ENCODE measurements at places on chromosomes 1 and 21.

DNA sequence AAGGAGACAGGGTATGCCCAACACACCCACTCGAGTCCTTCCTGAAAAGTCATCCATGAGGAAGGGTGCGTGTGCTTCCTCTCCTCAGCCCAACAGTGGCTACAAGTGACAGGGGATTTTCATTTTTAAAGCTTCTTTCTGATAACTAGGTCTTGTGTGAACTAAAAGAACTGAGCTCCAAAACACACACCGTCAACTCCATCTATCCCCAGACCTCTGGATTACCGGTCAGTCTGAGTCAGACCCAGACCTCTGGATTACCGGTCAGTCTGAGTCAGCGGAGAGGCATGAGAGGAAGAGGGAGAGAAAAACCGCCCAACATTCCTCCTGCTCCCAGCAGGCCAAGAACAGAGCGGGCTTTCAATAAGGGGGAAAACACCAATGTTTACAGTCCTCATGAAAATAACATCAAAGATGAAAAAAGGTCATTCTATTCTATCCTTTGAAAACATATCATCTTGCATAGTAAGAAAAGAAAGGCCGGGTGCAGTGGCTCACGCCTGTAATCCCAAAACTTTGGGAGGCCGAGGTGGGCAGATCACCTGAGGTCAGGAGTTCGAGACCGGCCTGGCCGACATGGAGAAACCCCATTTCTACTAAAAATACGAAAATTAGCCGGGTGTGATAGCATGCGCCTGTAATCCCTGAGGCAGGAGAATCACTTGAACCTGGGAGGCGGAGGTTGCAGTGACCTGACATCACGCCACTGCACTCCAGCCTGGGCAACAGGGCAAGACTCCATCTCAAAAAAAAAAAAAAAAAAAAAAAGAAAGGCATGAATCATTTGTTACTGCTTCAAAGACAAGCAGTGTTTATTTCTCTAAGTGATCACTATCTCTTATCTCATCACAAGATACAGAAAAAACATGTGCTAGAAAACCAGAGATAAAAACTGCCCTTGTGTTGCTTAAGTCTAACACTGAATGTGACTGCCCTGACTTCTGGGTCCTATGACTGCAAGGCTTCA is 3.4 kb downstream of the PTTG1IP start:
- H3K4me1 ChIP-seq = peaks cover 84% of the 10 kb centered on the region
- H3K4me3 ChIP-seq = no peak overlapping the region
- peak overlapping the region; percentile 95 for H3K27ac ChIP-seq

DNA sequence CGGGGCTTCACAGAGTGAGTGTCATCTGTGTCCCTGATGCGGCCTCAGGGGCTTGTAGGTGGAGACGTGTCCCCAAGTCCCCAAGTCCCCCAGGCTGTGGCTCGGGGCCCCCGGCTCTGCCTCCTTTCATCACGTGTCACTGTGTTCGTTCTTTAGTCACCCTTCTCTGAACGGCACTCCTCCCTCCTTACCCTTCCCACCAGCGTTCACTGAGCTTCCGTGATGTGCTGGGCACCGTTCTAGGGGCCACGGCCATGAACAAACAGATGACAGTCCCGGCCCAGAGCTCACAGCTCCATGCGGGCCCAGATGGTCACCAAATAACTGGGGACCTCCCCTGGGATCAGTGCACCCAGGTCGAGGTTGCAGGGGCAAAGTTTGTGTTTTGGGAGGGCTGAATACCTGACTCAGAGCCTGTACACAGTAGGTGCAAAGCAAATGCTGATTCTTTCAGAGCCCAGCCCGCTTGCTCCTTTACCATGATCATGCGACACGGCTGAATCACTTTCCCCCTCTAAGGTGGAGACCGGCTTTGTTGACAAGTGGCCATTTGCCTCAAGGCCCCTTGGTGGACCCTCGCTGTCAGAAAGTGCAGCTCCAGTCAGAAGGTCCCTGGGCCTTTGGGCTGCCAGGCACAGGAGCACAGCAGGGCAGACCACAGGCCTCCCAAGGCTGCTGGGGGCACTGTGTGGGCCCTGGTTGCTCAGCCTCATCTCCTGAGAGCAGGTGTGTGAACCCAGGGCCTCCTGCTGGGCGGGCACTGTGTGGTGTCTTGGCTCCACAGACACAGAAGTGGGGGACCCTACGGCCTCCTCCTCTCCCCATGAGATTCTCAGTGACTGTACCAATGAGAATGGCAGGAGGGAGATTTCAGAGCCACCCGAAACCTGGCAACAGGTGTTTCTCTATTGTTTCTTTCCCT is 592.5 kb downstream of the PTPRU start:
- no peak for DNase-seq
- H3K36me3 ChIP-seq = no peaks in the 10 kb centered on the region
- H3K27ac ChIP-seq = no peak overlapping the region
- H3K27me3 ChIP-seq = no peaks in the 10 kb centered on the region
- H3K4me1 ChIP-seq = no peaks in the 10 kb centered on the region
- H3K4me3 ChIP-seq = no peak overlapping the region

GRCh38 chr1:80993154-80993980 is 807.4 kb upstream of the ADGRL2 start:
- H3K27me3 ChIP-seq = no peaks in the 10 kb centered on the region
- H3K4me3 ChIP-seq = no peak overlapping the region
- H3K27ac ChIP-seq = no peak overlapping the region
- H3K4me1 ChIP-seq = no peaks in the 10 kb centered on the region
- H3K36me3 ChIP-seq = no peaks in the 10 kb centered on the region

- H3K27me3 ChIP-seq = no peaks in the 10 kb centered on the region
- H3K4me1 ChIP-seq = peaks cover 6% of the 10 kb centered on the region
- no peak overlapping the region for H3K27ac ChIP-seq
- H3K4me3 ChIP-seq = no peak overlapping the region
- no peak for DNase-seq
Measured at GRCh38 chr21:25893191-25893590, 158.4 kb downstream of the GABPA start.

Data from sigmoid colon (tissue), 7 donors.